ENCODE measurements at places on chromosomes 1 and 21.

DNA sequence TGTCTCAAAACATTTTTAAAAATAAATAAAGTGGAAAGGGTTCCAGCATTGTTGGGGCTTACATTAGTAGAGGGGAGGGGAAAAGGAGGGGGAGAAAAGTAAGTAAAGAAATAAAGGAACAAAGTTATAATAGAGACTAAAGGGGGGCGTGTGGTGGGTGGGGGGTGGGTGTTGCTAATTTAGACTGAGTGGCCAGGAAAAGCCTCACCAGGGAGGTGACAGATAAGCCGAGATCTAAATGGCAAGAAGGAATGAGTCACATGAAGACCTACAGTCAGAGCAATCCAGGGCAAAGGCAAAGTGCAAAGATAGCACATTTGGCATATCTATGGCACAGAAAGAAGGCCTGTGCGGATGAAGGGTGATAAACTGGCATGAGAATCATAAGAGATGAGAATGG lies 7.5 kb downstream of the MPL start:
- no peak for DNase-seq

DNA sequence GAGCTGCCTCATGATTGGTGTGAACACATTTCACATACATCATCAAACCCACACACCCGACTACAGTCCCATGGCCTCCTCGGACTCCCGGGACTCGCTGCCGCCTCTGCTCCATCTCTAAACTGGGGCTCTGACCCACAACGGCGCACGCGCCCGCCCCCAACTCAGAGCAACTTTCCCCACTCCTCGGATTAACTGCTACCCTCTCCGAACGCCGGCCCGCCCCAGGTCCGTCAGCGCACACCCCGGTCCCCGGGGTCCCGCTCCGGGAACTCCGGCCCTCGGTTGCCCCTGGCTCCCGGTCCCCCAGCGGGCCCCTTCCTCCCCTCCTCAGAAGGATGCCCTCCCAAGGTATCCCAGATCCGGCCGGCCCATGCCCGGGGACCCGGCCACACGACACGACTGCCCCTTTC lies 740 bp downstream of the DSTYK start:
- no peak for DNase-seq

DNA sequence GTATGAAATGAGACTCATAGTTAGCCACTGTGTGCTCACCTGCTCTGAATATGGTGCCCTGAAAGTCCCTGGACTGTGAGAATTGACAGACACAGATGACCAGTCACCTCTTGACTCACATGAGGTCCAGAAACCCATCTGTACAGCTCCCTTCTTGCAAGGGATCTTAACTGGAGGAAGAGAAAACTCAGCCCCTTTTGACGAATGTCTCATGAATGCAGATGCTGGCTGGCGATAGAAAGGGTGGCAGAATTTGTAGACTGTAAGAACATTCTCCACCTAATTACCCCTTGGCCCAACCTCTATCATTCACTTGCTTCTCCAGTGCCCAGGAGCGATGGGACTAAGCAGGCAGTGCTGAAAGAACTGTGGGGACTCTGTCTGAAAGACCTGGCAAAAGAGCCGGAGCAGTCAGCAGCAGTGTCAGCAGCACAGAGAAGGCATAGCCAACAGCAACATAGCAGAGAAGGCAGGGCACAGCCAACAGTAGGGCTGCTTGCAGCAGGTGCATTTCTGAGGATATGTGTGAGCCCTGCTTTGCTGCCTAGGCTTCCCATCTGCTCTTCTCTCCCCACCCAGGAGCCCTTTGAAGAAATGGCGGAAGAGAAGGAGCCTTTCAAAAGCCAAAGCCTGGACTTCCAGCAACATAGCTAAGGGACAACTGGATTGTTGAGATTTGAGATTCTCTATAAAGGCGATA lies 25.8 kb upstream of the IFNGR2 start:
- DNase-seq: no peak

DNA sequence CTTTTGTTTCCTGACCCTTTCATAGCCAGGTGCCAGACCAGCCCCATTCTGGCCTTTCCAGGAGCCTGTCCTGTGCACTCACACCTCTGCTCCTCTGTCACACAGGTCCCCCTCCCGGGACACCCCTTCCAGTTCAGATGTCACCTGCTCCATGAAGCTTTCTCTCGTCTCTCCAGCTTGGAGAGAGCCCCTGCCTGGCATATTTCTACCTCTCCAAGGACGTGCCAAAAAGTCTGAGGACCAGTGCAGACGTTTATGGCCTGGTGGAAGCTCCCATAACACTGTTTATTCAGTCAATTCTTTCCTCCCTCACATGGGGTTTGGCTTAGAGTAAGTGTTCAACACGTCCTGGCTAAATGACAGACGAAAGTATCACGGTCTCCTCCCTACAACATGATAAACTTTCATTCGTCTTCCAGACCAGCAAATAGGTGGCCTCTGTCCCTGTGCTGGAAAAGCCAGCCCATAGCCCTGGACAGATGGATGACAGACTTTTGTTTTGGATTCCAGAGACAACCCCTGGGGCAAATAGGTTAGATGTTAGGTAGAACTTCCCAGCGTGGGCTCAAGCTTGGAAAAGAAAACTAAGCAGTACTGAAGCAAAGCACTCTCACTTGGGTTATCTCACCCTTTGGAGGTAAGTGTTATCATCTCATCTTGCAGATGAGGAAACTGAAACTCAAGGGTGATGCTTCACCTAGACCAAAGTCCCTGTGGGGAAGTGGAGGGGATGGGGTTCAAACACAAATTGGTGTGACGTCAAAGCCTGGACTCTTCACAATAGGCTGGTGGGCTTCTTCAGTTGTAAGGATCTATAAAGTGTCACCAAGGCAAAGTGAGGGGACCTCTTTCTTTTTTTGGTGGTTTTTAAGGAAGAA lies 52.9 kb upstream of the ECE1 start:
- no peak for DNase-seq

DNA sequence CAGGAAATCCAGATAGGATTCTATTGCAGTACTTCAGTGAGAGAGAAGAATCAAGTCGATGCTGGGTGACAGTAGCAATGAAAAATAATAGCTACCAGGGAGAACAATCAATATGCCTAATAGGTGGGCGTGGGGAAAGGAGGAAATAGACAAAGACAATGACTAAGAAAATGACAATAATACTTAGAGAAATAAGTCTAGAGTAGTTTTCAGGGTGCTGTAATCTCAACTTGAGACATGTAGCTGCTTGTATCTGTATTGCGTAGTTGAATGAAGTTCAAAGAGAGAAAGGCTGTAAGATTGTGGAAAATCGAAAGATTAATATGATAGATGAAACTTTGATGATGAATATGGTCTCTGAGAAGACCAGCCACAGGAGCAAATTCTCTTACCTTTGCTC lies 2.6 kb downstream of the STXBP3 start:
- DNase-seq: no peak

GRCh38 chr1:201062511-201063091 lies 39.1 kb upstream of the KIF21B start:
- no peak for DNase-seq

- no peak for DNase-seq
These were observed 51.4 kb downstream of the HMCN1 start for GRCh38 chr1:185785586-185785985.

DNA sequence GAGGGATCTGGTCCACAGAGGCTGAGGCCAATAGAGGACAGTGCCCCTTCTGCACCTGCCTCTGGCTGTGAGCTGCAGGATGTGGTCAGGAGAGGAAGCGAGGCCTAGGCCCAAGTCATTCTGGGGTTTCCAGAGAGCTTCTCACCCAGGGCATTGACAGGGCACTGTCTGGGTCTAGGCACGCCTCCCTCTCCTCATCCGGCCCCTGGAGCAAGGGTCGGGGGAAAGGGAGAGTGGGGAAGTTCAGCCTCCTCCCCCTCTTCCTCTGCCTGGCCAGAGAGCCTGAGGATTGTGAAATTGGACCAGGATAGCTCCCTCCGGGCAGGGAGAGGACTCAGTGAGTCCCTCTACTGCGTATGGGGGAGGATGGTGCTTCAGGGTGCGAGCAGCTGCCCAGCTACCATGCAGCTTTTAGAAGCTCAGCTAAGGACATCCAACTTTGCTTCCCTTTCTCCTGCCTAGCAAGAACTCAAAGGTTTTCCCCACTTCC lies 6.3 kb upstream of the INAVA start:
- DNase-seq: no peak

DNA sequence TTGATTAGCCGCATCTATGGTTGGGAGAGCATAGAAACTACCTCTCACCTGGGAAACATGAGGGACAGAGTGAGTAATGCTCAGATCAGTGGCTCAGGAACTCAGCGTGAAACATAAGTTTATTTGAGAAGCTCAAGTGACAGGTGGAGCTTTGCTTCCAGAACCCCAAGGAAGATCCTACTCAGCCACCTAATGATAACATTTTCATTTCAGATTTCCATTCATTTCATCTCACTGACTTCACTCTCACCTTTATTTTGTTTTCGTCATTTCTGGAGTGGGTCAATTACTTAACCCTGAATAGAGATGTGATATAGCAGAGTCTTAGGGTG lies 145.5 kb upstream of the DUSP10 start:
- no peak for DNase-seq

- DNase-seq: peak; percentile 40
These were observed 32.0 kb upstream of the BTG2 start for GRCh38 chr1:203273206-203273868.

DNA sequence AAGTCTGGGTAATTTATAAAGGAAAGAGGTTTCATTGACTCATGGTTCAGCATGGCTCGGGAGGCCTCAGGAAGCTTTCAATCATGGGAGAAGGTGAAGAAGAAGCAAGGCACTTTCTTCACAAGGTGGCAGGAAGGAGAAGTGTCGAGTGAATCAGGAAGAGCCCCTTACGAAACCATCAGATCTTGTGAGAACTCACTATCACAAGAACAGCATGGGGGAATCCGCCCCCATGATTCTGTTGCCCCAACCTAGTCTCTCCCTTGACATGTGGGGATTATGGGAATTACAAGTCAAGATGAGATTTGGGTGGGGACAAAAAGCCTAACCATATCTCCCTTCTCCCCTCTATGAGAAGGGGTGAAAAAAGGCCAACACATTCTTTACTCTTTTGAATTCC lies 11.2 kb upstream of the IVNS1ABP start:
- DNase-seq: no peak

- no peak for DNase-seq
These were observed 106.7 kb upstream of the C21orf91 start for GRCh38 chr21:17925899-17926298.

- no peak for DNase-seq
These were observed 328.9 kb downstream of the PAPPA2 start for GRCh38 chr1:176791906-176792305.

DNA sequence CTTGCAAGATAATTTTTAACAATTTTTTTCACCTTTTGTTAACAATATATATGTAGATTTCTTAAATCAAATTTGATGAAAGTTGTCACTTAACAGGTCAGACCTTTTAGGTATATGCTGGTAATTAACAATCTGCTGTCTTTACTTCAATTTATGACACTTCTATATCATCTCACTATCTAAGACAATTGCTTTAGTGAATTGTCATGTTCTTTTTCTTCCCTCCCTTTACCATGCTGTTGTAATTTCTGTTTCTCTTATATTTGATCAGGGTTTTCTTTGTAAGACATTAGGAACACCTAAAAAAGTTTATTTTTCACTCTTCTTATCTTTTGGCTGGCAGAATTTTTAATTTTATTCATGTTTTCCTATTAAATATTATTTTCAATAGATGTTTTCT lies 2.0 kb downstream of the IFI16 start:
- DNase-seq: no peak

GRCh38 chr1:117173006-117173405 lies 37.7 kb downstream of the VTCN1 start:
- no peak for DNase-seq

DNA sequence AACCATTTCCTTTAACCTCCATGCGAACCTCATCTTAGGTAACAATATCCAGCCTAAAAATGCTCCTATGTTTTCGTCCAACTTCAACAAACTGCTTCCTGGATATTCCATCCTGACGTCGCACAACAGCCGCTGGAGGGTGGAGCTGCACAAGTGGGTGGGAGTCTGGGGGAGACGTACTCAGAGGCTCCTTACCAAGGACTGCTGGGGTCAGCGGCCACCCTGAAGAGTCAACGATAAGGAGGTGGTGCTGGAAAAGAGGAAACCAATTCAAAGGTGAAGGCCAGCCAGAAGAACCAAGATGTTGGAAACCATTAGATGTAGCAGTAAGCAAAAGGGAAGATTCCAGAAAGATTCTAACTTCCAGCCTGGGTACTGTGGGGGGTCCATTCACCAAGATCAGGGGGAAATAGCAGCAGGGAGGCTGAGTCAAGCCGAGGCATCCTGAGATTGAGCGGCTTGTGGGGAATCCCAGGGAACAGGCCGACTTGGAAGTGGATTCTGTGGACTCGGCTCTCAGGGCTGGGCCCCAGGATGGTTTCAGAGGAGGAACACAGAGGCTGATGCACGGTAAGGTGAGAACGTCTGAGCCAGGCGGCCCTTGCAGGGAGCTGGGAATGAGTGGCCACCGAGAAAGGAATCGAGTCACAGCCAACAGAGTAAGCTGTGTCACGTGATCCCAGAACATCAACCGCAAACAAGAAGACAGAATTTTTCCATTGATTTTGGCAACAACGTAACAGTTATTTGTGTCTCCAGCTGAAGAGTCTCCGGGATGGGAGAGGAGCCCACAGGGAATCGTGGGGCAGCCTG lies 375.7 kb downstream of the NPHP4 start:
- no peak for DNase-seq

- DNase-seq: no peak
These were observed 93.6 kb downstream of the PKN2 start for GRCh38 chr1:88777604-88778149.

- no peak for DNase-seq
These were observed 90.1 kb downstream of the TNFSF18 start for GRCh38 chr1:172960454-172961208.

DNA sequence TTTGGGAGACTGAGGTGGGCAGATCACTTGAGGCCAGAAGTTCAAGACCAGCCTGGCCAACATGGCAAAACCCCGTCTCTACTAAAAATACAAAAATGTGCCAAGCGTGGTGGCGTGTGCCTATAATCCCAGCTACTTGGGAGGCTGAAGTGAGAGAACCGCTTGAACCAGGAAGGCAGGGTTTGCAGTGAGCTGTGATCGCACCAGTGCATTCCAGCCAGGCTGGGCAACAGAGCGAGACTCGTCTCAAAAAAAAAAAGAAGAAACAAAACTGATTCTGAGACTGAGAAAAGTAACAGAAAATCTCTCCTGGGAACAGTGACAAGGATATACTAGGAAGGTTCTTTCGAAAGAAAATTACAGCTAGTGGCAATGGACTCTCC lies 20.9 kb downstream of the USP48 start:
- no peak for DNase-seq

- DNase-seq: no peak
These were observed 207.1 kb downstream of the NUF2 start for GRCh38 chr1:163528710-163529348.

- no peak for DNase-seq
These were observed 33.3 kb downstream of the RRAGC start for GRCh38 chr1:38826262-38826661.

GRCh38 chr1:7642418-7642704 lies 128.7 kb upstream of the VAMP3 start:
- DNase-seq: no peak

GRCh38 chr1:6035303-6035702 lies 10.4 kb upstream of the KCNAB2 start:
- DNase-seq: no peak

- DNase-seq: no peak
These were observed 16.6 kb upstream of the C1QA start for GRCh38 chr1:22619798-22620197.

GRCh38 chr1:98662356-98662670 lies 792 bp downstream of the SNX7 start:
- DNase-seq: no peak
